ENCODE measurements at places on chromosomes 1 and 21.

GRCh38 chr1:93617670-93618499 is 63.8 kb downstream of the BCAR3 start:
- DNase-seq, result peak; percentile 34

DNA sequence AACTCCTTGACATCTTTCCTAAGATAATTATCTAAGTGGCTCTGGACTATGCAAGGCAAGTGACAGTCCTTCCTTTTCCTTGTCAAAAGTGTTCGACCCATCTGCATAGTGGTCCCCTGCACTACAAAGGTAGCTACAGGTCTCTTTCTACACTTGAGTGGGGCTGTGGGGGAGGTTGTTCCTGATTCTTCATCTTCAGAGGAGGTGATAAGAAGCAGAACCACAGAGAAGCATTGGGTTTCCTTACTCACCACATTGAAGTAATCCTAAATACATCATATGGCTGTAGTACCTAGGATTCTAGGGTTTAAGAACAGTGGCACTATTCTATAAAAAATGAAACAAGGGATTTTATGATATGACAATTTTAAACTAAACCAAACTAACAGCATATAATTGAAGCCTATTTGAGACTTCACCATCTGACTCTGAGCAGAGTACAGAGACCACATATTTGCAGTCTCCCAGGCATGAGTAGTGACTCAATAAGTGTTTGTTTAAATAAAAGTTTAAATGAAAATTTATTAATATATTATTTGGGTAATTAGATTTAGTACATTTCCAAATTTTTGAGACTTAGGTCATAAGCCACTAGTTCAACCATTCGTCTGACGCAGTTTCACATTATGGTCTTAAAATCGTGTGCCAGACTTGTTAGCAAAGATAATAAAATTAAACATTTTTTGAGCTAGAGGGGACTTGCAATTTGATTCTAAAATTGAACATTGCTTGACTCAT is 54.9 kb upstream of the NEK7 start:
- no peak for DNase-seq

DNA sequence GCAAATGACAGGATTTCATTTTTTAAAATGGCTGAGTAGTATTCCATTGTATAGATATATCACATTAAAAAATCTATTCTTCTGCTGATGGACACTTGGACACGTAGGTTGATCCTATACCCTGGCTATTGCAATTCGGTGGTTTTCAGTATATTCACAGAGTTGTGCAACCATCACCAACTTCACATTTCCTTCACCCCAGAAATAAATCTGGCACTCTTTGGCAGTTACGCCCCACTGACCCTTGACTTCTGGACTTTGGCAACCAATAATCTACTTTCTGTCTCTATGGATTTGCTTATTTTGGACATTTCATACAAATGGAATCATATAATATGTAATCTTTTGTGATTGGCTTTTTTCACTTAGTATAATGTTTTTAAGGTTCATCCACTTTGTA is 35.9 kb downstream of the MAP3K7CL start:
- DNase-seq, result no peak

DNA sequence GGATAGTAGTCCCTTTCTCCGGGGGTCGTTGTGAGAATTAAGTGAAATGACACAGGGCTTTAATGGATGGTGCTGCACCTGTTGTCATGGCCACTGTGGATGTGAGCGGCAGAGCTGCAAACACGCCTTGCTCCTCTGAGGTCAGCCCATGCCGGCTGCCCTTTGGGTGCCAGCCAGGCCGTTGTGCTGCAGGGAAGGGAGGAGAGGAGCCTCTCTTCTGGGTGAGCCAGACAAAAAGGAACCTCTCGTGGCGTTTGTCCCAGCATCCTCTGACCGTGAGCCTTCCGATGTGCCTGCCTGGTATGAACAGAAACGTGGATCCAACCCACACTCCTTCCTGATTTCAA is 383.0 kb upstream of the VAMP3 start:
- DNase-seq, result no peak

DNA sequence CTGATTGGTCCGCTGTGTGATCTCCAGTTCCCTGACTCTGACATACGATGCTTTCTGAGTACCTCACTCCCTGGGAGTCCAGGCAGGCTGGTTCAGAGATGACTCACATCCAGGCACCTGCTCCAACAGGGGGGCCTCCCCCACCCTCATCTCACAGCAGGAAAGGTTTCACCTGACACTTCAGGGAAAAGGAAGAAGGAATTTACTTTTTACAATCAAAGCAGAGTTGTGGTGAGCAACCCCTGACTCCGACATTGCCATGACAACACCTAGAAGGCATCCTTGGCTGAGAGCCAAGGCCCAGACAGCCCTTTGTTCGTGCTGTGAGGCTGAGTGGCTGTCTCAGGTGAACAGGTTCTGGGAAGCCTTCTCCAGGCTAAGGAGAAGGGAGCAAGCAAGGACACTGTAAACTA is 164.6 kb upstream of the GJB5 start:
- no peak for DNase-seq

DNA sequence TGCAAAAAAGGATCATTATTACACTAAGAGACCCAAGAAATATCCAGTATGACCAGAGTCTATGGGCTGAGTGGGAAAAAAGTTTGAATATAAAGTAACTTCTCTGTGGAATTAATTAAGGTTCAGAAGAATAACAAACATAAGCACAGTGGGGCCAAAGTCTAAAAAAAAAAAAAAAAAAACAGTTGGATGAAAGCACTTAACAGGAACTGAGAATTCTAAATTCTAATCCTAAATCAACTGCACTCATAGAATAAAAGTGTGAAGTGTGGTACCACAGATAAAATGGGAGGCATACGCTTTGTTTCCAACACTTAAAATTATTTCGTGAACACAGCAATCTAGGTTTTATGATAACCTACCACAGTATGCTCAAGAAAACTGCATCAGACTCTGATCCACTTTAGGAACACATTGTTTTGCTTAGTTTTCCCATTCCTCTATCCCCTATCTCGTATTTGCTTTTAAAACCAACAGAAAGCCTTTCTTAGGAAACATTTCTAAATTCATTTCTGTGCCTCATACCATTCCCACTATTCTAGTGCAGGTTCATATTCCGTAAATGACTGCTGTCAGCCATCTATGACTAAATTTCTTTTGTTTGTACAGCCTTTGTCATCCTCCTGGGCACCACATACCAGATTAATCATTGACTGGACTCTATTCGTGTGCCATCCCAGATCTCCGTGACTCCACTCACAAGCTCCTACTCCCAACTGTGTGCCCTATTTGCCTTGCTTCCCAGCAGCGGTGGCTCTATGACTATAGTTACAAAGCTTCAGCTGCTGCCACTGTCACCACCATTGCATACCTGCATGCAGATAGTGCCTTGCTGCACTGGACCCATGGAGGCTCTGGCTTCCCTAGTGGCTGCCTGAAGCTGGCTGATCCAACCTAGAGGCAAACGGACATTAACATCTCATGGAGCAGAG is 24.9 kb downstream of the CHML start:
- no peak for DNase-seq

DNA sequence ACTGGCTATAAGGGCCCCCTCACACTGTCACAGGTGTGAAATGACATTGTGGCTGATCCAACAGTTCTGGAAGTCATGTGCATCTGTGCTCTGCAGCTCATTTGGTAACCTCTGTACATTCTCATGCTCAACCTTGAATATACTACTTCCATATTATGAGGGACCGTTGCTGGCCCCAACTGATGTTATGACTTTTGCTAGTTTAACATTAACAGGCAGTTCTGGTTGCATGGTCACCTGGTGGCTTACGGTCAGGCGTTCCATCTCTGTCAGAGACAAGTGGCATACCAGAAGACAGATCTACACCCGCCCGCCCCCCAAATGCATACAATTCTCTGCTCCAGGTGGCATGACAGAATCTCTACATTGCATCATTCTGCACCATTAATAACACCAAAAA is 6.0 kb upstream of the DIP2A start:
- no peak for DNase-seq

- no peak for DNase-seq
Observed at GRCh38 chr1:246775531-246776385, 51.5 kb downstream of the SCCPDH start.

- DNase-seq, result no peak
Observed at GRCh38 chr1:230679825-230680224, 34.1 kb downstream of the AGT start.

DNA sequence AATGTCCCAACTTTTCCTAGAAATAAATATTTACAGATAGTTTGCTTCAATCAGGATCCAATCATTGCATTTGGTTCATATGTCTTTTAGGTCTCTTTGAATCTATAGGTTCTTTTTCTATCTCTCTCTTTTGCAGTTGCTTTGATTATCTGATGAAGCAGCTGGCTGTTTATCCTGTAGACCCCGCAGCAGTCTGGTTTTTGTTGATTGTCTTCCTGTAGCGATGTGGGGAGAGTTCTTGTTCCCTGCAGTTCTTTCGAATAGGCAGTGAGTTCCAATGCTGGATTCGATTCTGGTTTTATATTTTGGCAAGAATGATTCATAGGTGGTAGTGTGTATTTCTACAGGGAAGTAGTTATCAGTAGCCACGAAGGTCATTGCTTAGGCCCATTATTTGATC is 7.4 kb upstream of the MIXL1 start:
- DNase-seq, result no peak

DNA sequence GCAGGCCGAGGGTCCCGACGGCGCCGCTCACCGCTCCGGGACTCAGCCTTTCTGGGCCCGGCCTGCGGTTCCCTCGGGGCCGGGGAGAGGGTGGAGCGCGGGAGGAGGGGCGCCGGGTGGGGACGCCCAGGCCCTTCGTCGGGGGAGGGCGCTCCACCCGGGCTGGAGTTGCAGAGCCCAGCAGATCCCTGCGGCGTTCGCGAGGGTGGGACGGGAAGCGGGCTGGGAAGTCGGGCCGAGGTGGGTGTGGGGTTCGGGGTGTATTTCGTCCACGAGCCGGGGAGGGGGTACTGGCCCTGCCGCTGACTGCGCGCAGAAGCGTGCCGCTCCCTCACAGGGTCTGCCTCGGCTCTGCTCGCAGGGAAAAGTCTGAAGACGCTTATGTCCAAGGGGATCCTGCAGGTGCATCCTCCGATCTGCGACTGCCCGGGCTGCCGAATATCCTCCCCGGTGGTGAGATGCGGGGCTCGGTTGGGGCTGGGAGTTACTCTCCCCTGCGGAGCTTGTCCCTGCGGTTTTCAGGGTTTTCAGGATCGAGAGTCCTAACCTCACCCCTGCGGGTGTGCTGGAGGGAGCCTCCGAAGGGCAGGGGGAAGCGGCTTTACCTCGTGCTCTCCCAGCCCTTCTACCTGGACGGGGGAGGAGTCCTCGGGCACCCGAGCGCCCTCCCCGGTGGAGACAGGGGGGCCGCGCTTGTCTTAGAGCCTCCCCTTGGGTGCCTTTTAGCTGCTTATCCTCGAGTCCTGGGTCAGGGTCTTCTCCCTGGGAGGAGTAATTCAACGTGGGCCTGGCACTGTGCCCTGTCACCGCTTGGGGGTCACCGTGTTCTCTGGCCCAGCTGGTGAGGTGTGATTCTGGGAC is 2.1 kb downstream of the SAMD11 start:
- no peak for DNase-seq

DNA sequence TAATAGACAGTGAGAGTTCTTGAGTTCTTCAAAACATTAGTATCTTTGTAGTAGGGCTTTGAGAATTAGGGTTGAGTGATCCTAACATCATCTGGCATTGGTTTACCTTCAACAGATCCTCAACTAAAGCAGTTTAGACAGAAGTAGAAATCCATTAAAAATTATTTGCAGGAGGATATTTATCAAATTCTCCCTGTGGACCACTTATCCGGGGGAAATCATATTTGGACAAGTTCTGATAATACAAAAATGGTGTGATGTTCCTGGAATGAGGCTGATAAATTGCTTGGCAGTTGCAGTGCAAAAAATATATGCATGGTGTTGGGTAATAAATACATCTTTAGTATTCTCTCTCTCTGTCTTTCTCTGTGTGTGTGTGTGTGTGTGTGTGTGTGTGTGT is 115.1 kb upstream of the CHODL start:
- DNase-seq, result no peak

GRCh38 chr1:20440785-20441200 is 45.2 kb downstream of the CAMK2N1 start:
- DNase-seq, result peak; percentile 63

DNA sequence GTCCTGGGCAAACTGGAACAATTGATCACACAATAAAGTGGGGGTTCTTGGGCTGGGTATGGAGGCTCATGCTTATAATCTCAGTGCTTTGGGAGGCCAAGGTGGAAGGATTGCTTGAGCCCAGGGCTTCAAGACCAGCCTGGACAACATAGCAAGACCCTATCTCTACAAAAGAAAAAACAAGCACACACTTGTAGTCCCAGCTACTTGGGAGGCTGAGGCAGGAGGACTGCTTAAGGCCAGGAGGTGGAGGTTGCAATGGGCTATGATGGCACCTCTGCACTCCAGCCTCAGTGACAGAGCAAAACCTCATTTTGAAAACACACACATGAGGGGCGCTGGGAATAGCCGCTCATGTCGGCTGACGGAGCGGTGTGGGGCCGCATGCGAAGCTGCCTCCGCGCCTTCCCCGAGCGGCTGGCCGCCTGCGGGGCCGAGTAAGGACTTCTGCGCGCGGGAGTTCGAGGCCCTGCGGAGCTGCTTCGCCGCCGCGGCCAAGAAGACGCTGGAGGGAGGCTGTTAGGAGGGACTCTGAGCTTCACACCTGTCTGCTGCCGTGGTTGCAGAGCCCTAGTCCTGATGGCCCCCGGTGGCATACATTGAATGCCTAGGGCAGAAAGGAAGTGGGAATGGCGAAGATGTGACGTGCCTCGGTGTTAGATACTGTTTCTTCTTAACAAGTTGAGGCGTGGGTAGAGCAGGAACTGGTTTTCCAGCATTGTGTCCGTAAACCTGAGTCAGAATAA is 59.5 kb downstream of the ACBD3 start:
- DNase-seq, result no peak

DNA sequence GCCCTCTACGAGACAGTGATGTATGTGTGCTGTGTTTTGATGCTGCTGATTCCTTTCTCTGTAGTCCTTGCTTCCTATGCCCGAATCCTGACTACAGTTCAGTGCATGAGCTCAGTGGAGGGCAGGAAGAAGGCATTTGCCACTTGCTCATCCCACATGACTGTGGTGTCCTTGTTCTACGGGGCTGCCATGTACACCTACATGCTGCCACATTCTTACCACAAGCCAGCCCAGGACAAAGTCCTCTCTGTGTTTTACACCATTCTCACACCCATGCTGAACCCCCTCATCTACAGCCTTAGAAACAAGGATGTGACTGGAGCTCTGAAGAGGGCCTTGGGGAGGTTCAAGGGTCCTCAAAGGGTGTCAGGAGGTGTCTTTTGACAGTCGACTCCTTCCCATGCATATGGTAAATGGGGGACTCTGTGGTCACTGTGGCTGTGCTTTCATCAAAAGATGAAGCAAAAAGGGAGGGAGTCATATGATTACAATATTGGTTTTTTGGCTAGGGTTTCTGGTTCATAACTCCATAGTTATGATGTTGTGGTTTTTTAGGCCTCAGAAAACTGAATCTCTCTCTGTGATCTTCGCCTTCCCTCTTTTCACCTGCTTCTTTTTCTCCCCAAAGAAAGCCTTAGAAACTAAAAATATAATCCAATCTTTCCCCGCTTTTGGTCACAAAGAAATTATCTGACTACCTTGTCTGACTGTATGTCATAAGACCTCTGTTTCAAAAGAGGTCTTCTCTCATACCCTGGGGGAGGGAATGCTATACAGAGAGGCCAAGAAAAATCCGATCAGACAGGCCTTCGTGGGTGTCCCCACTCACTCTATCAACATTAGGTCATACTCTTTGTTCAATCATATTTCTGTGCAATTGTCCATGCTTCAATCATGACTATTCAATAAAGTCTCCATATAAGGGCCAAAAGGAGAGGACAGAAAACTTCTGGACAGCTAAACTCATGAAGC is 4.2 kb downstream of the OR2T1 start:
- DNase-seq, result no peak
